Caco-2 (cell line): ENCODE measurements at places on chromosomes 7 and 10. TPM values are rescaled to one million over a fixed set of nuclear protein-coding genes. Genes with fewer than 3 reads are reported as not detected.

CDHR3 gene
- total RNA-seq: 9.2 and 12.0 TPM in 2 replicates

DNA sequence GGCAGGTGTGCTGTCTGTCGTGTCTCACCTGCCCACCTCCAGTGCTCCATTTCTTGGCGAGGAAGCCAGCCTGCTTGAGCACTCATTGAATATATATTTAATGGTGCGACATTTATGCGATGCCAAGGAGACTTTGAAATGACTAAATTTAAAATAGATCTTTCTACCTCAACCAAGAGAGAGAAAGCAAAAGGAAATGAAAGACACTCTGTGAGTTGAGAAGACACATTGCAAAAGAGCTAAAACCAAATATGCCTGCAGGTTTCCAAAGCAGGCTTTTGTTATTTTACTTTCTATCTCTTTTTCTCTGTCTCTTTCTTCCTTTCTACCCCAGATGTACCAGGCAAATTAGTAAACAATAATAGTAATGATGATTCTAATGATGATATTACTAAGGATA, 53.6 kb upstream of the AOAH start:
- no peak for DNase-seq

DNA sequence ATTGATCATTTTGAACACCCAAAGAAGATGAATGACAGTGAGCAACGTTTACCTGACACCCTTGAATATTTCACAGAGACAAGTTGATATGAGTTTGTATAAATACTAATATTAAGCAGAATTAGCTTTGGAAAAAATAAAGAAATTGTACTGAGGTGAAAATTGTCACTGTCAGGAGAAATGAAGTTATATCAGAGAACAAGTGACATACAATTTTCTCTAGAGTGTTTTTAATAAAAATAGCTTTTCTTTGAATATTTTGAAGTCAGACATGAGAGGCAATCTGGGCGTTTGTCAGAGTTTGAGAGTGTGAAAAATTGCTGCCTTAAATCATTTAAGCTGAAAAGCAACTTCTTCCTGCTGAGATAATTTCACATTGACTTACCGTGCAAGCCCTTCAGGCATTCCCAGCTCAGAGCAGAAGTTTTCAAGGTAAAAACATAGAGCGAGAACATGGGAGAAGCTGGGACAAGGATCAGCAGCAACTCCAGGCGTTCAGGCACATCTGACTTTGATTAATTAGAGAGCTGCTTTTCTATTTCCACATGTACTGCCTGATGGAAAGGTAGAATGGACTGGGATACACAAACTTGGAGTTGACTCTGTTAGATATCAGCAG, 535.9 kb downstream of the TFEC start:
- DNase-seq: no peak

GRCh38 chr10:110547139-110547761, 20.2 kb upstream of the SMC3 start:
- peak; percentile 45 for DNase-seq

- DNase-seq: no peak
Observed at GRCh38 chr7:49928787-49929186, 155.3 kb downstream of the VWC2 start.

DNA sequence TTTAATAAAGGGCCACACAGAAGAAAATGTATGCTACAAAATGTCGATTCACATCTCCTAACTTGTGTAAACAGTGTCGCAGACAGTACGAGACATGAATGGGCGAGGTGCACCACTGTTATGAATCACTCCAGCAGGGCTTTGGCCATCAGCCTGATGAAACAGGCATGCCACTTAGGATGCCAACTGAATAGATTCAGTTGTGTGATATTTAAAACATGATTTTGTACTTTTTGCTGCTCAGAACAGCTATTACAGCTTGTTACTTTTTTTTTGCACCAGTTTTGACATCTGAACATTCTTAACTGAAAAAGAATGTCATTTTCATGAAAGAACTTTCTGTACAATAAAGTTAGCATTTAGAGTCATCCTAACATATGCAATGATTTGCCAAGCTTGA, 138.1 kb downstream of the VTI1A start:
- no peak for DNase-seq

GRCh38 chr10:534047-534566, 155.4 kb downstream of the DIP2C start:
- no peak for DNase-seq

- DNase-seq: no peak
Observed at GRCh38 chr10:95416270-95416669, 125.5 kb upstream of the PDLIM1 start.

GRCh38 chr10:2985729-2986232, 81.6 kb upstream of the PFKP start:
- no peak for DNase-seq
